NCI-H1694 (cell line): ENCODE measurements at places on chromosomes 7 and 10.

- no peak for DNase-seq
These were observed 174.4 kb downstream of the ELFN1 start for GRCh38 chr7:1844336-1844950.

DNA sequence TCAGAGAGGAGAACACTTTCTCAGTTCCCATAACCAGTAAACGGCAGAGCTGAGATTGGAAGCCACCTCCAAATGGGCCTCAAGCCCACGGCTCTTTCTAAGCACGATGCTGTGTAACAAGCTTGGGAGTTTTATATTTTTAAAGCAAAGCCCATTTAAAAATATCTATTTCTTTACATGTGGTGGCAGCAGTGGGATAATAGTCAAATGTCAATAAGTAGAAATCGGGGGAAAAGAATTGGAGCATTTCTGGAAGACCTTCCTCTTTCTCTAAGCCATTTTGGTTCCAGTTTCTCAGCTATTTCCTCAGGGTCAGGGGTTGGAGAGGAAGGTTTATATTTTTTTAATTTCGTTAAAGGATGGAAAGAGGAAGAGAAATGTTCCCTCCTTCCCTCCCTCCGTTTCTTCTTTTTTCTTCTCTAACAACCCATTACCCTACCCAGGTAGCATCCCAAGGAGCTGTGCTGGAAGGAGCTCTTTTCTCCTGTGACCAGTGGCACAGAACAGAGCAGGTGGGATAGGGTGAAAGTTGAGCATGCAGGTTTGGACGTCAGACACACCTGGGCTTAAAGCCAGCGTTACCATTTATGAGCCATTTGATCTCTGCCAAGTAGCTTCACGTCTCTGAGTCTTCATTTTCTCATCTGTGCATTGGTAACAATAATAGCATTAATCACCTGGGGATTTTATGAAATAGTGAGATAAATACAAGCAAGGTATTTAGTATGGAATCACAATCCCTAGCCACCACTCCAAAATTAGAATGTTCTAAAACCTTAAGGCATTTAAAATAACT, 515.7 kb downstream of the RPS24 start:
- DNase-seq: no peak

DNA sequence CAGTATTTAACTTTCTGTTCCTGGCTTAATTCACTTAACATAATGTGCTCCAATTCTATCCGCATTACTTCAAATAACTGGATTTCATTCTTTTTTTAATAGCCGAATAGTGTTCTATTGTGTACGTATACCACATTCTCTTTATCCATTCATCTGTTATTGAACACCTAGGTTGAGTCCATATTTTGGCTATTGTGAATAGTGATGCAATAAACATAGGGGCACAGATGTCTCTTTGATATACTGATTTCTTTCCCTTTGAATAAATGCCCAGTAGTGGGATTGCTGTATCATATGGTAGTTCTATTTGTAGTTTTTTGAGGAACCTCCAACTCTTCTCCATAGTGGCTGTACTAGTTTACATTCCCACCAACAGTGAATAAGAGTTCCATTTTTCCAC, 25.5 kb upstream of the TSPAN33 start:
- no peak for DNase-seq

DNA sequence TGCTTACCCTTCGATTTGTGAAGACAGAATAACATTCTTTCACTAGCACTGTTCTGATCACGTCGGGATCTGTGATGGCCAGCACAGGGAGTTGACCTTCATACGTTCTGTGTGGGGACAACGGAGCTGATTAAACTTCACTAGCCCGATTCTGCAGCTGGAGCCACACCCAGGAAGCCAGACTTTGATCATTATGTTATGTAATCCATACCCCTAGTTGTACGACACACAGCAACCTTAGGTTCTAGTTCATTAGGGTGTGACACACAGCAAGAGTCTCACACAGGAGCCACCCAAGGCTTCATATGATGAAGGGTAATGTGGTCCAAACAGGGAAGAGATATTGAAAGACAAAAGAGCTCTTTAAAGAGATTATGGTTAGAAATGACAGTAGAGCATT, 7.2 kb downstream of the CYP3A5 start:
- no peak for DNase-seq

GRCh38 chr10:122248356-122249302, 22.5 kb upstream of the BTBD16 start:
- DNase-seq: no peak

GRCh38 chr7:134850066-134850465, 70.6 kb downstream of the CALD1 start:
- DNase-seq: no peak

DNA sequence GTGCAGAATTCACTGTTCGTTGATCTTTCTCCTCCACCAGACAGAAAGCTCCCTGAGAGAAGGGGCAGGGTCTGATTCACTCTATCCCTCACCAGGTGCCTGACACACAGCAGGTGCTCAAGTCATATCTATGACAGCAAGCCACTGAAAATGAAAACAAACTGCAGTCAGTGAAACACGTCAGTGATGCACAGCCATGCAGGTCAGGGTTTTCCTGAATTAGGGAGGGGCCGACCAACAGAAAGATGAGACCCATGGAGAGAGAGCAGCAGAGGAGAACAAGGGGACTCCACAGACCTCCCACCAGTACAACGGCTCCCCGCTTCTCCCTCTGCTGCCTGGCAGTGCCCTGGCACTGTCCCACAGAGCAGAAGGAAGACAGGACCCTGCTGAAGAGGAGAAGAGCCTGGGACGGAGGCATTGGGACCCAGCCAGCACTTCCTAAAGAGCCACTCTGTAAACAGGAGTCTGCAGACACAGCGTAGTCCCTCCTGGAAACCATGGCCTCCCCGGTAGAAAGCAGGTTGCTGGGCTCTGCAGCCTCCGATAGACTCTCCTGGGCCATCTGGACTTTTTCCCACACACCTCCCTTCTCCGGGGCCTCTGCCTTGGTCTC, 50.3 kb downstream of the FAM53B start:
- no peak for DNase-seq

DNA sequence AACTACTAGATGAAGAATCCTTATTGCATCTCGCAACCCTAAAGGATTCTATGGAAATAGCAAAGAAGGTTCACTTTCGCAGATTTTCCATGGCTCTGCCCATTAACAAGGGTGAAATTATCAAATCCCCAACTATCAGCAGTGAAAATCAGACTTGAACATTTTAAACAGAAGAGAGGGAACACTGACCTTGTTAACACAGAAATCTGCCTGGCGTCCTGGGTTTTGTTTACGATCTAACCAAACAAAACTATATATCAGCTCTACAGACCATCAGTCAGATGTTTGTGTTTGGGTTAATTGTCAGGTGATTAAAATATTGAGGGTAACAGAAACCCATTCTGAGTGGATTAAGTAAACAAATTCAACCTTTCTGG, 1.9 kb downstream of the CTTNBP2 start:
- DNase-seq: no peak

GRCh38 chr7:89002981-89003956, 207.7 kb upstream of the TEX47 start:
- no peak for DNase-seq

GRCh38 chr10:15258255-15258654, 89.8 kb upstream of the NMT2 start:
- DNase-seq: no peak

DNA sequence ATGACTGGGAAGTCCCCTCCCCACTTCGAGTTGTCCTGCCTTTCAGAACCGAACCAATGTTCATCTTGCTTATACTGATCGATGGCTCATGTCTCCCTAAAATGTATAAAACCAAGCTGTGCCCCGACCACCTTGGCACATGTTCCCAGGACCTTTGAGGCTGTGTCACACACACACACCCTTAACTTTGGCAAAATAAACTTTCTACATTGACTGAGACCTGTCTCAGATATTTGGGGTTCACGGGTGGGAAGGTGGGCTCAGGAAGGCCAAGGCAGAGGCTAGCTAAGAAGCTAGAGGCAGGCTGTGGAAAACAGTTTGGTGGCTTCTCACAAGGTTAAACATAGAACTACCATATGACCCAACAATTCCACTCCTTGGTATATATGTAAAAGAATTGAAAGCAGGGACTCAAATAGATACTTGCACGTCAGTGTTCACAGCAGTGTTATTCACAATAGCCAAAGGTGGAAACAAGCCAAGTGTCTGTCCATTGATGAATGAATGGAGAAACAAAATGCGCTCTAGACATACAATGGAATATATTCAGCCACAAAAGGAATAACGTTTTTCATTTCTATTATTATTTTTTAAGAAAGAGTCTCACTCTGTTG, 15.4 kb downstream of the PRF1 start:
- DNase-seq: no peak
